Fibroblast of lung (primary cell): ENCODE measurements at places on chromosomes 5 and 9. TPM values are rescaled to one million over a fixed set of nuclear protein-coding genes. Genes with fewer than 3 reads are reported as not detected.

The IFNB1 gene
- under 0.01 and 0.17 TPM in 2 replicates for total RNA-seq

The F2RL1 gene
- total RNA-seq: 20.8 and 25.1 TPM in 2 replicates

The SLC6A19 gene
- total RNA-seq: not detected in 2 replicates

The PPP3R2 gene
- not detected in 2 replicates for total RNA-seq

The SURF4 gene
- total RNA-seq: 295 and 338 TPM in 2 replicates

The PMPCA gene
- 26.4 and 31.3 TPM in 2 replicates for total RNA-seq
